Nucleus accumbens (tissue), 56 donors: ENCODE measurements at places on chromosomes 7 and 10.
A peak's percentile ranks its signal among the peaks of the same experiment; 100 is the strongest.

- DNase-seq: no peak
These were observed 29.1 kb downstream of the NUDCD3 start for GRCh38 chr7:44461387-44461786.

- no peak for DNase-seq
These were observed 26.7 kb upstream of the WNT2 start for GRCh38 chr7:117349570-117349969.

GRCh38 chr10:69818676-69819239 lies 17.1 kb downstream of the COL13A1 start:
- no peak for DNase-seq

- no peak for DNase-seq
These were observed 180.9 kb downstream of the ADAM12 start for GRCh38 chr10:126207313-126207771.

- DNase-seq: no peak
These were observed 695.0 kb upstream of the NRP1 start for GRCh38 chr10:34029455-34029854.

GRCh38 chr10:18312374-18313139 lies 172.3 kb downstream of the CACNB2 start:
- no peak for DNase-seq

GRCh38 chr10:71848325-71849275 lies 2.5 kb downstream of the PSAP start:
- no peak for DNase-seq

- no peak for DNase-seq
These were observed 42.4 kb downstream of the TNS3 start for GRCh38 chr7:47539398-47540052.

DNA sequence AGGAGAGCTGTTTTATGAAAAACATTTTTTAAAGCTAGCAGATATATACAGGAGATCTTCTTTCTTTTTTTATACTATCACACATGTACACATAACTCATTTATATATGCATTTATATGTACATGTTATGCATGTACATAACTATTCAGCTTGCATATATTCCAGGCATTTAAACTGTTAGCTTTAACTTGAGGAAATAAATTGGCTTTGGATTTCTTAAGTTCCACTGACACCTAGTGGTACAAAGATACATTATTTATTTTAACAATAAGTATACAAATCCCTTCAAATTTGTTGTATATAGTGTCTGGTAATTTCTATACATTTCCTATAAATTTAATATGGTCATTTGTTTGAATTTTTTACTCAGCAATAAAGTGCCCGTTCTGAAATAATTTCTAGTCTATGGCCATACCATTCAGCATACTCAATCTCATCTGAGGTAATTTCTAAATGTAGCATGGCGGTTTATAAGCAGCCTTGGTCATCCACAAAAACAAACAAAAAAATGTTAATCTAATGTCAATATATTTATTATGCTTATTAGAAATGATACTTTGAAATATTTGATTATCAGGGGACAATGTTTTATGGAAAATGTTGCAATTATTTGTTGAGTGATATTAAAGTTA lies 11.6 kb downstream of the ZDHHC6 start:
- no peak for DNase-seq

GRCh38 chr7:120110169-120110568 lies 162.8 kb upstream of the KCND2 start:
- no peak for DNase-seq

GRCh38 chr7:5231116-5231515 lies 41.1 kb downstream of the WIPI2 start:
- no peak for DNase-seq

- no peak for DNase-seq
These were observed 17.6 kb downstream of the BCCIP start for GRCh38 chr10:125840955-125841354.

GRCh38 chr7:142808461-142808801 lies 37.7 kb downstream of the PRSS2 start:
- no peak for DNase-seq

DNA sequence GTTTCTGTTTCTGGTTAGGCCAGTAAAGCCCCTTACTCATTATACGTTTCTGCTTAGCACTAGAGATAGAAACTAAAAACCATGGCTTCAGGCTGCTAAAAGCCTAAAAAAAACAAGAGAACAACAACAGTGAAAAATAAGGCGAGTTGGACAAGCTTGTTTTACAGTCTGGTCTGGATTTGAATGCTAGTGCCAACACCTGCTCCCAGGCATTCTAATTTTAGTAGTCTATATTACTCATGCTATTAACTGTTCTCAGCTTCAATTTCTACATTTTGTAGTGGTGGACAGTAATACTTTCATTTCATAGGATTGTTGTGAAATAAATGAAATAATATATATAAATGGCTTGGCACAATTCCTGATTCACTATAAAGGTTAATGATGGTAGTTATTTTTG lies 108.5 kb downstream of the HBP1 start:
- DNase-seq: no peak

GRCh38 chr10:103177123-103177522 lies 15.9 kb downstream of the NT5C2 start:
- DNase-seq: no peak

- no peak for DNase-seq
These were observed 65.6 kb downstream of the TWIST1 start for GRCh38 chr7:19051767-19052375.

DNA sequence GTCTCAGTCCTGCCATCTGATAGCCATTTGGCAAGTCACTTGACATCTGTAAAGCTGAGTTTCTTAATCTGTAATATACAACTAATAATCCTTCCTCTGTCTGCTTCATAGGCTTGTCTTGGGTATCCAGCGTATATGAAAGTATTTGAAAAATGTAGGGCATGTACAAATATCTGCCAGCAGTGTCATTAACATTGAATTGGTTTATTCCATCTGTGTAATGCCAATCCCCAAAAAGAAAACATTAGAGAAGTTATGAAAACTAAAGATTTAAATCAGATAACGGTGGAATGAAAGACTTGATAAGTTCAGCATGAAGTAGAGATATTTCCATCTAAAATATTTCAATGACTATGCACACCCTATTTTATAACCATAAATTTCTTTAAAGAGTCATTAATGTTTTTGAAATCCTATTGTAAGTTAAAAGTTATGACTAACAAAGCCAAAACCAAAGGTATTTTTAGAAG lies 9.8 kb upstream of the RTKN2 start:
- no peak for DNase-seq

GRCh38 chr10:27714349-27714748 lies 31.3 kb downstream of the MKX start:
- DNase-seq: no peak

DNA sequence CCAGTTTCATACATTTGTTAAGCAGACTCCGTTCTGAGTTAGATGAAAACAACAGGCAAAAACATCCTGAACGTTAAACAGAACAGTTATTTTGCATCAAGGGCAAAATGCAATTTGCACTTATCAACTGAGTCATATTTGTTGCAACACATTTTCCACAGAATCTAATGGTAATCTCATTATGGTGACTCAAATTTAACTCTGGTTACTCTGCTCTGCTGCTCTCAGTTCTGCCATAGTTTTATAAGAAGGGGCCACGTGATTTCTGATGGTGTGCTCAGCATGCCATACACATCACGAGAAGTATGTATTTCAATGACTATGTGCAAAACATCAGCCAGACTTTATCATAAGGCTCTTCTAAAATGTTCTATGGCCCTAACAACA lies 148.8 kb downstream of the CHCHD3 start:
- DNase-seq: no peak

- DNase-seq: peak; percentile 6
These were observed 8.9 kb downstream of the GLI3 start for GRCh38 chr7:42227936-42228591.

GRCh38 chr7:94498918-94499317 lies 10.7 kb upstream of the CASD1 start:
- DNase-seq: no peak

- DNase-seq: peak; percentile 34
These were observed 9.9 kb downstream of the NYAP1 start for GRCh38 chr7:100493476-100494264.

DNA sequence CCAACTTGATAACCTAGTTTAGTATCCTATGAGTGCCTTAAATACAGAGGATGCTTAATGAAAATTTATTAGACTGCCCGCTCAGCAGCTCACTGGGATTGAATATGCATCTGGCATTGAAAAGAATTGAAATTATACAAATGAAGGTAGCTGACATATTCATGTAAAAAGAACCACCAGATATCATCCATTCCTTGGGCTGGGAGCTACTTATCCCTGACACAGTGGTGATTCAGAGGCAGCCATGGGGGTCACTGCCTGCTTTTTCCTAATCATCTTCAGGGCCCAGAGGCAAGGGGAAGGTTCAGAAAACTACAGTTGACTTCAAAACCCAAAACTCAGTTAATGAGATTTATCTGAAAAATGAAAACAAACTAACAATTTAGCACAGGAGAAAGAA lies 120.9 kb downstream of the TRIL start:
- no peak for DNase-seq

DNA sequence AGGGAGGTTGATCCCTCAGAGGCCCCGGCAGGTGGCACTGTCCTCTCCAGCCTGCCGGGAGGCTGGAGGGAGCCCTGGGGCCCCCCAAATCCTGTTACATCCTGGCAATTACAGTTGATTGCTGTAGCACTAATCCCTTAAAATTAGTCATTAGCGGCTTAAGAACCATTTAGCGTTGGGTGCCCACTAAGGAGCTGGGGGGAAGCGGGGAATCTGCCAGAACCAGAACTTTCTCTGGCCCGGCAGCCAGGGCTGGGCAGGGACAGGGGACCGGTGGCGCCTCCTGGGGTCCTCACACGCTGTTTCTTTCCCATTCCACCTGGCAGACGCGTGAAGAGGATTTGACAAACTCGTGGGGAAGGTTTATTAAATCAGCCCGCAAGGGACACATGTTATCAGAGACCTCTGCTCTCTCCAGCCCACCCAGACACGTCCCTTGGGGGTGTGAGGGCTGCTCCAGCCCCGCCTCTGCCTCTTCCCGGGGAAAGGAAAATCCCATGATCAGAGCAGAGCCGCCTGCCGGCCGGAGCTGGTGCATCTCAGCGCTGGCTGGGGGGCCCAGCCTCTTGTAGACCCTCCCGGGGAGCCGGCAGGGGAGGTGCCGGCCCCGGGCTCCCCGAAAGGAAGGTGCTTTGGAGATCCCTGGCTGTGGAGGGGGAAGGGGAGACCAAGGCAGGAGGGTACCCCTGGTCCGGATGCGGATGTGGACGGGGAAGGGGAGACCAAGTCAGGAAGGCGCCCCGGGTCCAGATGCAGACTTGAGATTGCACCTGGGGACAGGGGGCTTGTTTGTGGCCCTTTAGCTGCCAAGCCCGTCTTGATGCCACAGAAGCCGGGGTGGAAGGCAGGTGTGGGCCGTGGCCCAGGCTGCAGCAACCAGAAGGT lies 142.7 kb downstream of the ELFN1 start:
- DNase-seq: no peak

DNA sequence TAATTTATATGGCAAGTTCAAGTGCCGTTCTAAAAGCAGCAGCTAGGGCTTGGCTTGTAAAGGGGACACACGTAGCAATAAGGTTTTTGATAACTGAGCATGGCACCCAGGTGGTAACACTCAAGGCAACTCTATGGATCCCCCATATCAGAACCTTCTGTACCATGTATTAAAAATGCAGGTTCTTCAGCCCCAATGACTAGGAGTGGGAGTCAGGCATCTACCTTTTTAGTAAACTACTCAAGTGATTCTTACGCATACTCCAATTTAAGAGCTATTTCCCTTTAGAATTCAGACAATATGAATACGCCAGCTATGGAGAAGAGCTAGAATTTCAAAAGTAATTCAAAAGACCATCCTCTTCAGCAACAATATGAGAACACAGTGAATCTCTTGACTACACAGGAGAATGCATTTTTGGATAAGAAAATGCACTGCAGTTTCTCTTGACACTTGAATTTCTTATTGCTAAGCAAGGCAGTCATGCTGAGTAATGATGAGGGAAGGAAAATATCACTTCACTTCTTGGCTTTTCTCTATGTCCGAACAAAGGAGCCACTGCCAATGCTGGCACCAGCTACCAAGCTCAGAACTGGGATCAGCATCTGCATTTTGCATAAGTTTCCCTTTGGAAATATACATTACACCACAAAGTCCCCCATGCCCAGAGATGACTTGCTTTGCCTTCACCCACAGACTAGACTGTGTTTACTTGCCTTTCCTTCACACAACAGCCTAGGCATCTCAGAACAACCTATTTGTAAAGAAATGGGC lies 53.5 kb downstream of the ABLIM1 start:
- DNase-seq: no peak

GRCh38 chr10:91520661-91521060 lies 110.5 kb downstream of the HECTD2 start:
- DNase-seq: no peak

DNA sequence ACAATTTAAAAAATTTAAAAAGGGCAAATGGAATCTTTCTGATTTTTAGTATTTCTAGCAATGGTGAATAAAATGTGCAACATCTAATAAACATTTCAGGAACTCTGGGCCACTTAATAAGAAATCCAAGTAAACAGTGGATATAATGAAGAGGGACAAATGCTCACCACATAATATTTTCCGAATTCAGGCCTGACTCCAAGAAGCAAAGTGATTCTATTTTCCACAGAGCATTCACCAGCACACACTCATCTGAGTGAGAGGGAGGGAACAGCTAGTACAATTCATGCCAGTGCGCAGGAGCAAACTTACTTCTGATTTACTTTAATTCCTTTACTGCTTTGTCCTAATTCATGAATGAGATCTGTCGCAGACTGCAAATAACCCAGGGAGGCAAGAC lies 10.1 kb downstream of the NPVF start:
- DNase-seq: no peak

GRCh38 chr7:26658389-26659084 lies 205.9 kb downstream of the SKAP2 start:
- no peak for DNase-seq

GRCh38 chr7:90251304-90251635 lies 6.3 kb downstream of the CFAP69 start:
- no peak for DNase-seq

DNA sequence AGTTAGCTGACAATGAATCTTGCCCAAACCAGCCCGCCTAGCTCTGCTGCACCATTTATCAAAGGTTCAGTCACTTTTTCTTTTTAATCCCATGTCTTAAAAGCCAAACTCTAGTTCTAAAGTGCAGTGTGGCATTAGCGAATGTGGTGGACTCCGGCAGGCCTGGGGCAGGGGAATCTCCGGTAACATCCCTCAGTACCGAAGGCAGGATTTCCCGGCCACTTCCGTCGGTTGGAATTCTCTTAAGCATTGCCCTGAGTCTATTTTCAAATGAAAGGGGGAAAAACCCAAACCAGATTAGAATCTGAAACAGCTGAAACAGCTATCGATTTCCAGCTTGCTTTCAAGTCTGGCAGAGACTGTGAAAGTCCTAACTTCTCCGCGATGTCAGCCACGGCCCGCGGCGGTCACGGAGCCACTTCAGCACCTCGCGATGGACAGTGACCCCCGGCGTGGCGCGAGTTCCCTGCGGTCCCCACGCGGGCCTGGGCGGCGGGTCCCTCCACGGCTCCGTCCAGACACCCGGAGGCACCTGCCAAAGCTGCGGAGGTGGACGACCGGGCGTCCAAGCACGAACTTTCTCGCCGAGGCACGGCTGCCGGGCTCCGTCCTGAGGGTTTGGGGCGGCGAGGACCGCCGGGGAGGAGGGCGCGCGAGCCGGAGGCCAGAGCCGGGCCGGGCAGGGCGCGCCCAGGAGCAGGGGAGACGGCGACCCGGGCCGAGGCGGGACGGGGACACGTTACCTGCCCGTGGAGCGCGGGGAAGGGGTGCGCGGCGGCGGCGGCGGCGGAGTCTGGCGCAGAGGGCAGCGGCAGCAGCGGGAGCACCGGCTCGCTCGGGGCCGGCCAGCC lies 745 bp downstream of the TCERG1L start:
- no peak for DNase-seq

GRCh38 chr10:132175907-132176581 lies 10.7 kb upstream of the DPYSL4 start:
- peak; percentile 55 for DNase-seq
